IMR-90 (cell line): ENCODE measurements at places on chromosomes 5 and 9. TPM values are rescaled to one million over a fixed set of nuclear protein-coding genes. Genes with fewer than 3 reads are reported as not detected.

DNA sequence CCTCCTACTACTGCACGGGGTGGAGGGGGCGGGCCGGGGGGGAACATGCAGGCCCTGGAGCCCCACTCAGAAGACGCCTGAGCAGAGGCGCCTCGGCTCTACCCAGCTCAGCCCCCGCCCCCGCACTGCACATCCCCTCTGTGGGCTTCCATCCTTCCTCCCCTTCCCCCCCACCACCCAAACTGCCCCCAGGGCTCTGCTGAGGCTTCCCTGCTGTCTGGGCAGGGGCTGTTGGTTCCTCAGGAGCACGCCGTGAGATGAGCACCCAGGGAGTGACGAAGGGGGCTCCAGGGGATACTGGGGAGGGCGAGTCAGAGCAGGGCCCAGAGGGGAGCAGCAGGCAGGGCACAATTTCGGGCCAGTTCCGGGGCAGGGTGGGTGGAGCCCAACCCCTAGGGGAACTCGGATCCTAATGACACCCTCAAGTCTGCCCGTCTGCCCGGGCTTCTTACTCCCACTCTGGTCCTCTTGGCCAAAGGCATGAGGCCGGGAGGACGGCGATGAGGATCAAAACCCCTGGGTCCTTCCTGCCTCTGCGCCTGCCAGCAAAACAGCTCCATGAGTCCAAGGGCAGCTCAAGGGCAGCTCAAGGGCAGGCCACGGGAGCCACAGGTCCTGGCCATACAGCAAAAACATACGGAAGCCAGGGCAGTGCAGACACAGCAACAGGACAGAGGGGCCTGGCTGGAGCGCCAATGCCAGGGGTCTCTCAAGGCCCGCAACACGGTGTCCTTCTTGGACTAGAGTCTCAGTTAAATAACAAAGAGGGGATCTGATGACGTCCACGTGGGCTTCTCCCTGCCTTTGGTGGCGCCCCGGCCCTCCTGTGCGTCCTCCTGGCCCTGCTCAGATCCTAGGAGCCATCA, 200.9 kb downstream of the AUH start:
- no peaks in the 10 kb centered on the region for H3K36me3 ChIP-seq
- DNase-seq, result no peak
- H3K27ac ChIP-seq, result no peak overlapping the region
- no peaks in the 10 kb centered on the region for H3K27me3 ChIP-seq
- no peak overlapping the region for H3K4me3 ChIP-seq
- H3K4me1 ChIP-seq, result peaks cover 33% of the 10 kb centered on the region

The MGAT1 gene
- total RNA-seq, result 56.3 and 62.2 TPM in 2 replicates

The TAF11L3 gene
- not detected in 2 replicates for total RNA-seq

The ZFP62 gene
- total RNA-seq, result 20.3 and 29.7 TPM in 2 replicates

DNA sequence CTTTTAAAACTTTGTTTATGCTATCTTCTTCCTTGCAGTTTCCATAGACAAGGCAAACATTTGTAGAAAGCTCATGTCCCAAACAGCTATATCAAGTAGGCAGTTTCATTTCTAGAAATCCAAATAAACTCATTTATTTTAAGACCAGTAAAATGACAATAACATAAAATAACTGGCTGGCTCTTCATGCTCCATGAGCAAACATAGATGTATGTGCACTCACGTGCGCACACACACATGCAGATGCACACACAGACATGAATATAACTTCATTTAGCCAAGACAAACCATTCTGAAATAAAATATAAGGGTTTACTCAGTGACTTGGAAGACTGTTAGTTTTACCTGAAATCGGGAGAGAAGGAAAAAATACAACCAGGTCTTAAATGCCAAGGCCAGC, 176.5 kb upstream of the GAS1 start:
- H3K27ac ChIP-seq, result no peak overlapping the region
- no peak for DNase-seq

- H3K27ac ChIP-seq, result no peak overlapping the region; the same call in 1 of the 2 replicates
- H3K4me1 ChIP-seq, result peaks cover 14% of the 10 kb centered on the region
- no peak overlapping the region for H3K4me3 ChIP-seq
- H3K36me3 ChIP-seq, result peaks cover 12% of the 10 kb centered on the region
Observed at GRCh38 chr5:126469536-126470316, 46.5 kb downstream of the GRAMD2B start.

The STING1 gene
- 18.6 and 20.6 TPM in 2 replicates for total RNA-seq

GRCh38 chr9:34400275-34400674, 23.6 kb upstream of the MYORG start:
- no peaks in the 10 kb centered on the region for H3K4me1 ChIP-seq
- no peak overlapping the region for H3K4me3 ChIP-seq
- no peaks in the 10 kb centered on the region for H3K27me3 ChIP-seq

- no peak for DNase-seq
- H3K36me3 ChIP-seq, result peaks cover 7% of the 10 kb centered on the region
- H3K27me3 ChIP-seq, result no peaks in the 10 kb centered on the region
- no peak overlapping the region for H3K4me3 ChIP-seq
- no peak overlapping the region for H3K27ac ChIP-seq
Observed at GRCh38 chr5:78002690-78003089, 226.6 kb upstream of the TBCA start.

GRCh38 chr9:134340475-134341160, 14.4 kb downstream of the RXRA start:
- no peak overlapping the region for H3K27ac ChIP-seq
- DNase-seq, result no peak
- H3K27me3 ChIP-seq, result no peaks in the 10 kb centered on the region
- H3K4me3 ChIP-seq, result no peak overlapping the region
- H3K4me1 ChIP-seq, result peaks cover 23% of the 10 kb centered on the region

The SECISBP2 gene
- total RNA-seq, result 18.8 and 19.7 TPM in 2 replicates

The ALDH7A1 gene
- 40.9 and 43.9 TPM in 2 replicates for total RNA-seq

DNA sequence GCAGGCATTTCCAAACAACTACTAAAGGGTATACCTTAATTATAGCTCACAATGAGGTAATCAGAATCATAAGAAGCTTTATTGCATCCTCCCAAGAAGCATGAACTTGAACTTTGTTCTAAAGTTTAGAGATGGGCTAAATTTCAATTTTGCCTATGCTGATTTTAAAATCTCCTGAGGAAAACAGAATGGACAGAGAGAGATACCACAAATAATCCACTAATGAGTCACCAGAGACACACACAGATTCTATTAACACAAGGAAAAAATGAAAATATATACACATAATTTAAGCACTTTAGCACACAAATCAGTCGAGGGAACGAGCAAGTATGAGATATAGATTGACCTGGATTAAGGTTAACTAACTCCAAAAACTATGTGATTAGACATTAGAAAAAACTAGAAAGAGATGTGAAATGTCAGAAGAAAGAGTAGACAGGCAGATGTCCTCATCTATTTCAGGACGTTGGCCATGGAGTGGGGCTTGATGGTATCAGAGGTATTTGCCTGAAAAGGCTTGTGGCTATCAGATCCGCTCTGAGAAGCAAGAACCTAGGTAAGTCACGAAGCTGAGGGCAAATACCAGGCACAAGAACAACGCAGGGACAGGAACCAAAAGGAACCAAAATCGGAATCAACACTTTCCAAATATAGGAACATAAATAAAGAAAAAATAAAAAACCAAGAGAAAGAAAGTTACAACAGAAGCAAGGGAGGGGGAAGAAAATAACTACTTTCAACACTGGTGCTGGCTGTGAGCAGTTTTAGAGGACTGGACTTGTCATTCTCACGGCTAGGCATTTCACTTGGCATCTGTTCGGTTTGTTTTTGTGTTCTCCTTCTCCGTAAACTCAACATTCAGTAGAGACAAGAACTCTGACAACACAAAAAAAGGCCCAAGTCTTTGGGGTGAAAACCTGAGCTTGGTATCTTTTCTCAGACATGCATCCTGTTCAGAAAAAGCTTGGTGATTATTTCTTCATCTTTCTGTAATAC, 294.6 kb upstream of the PUM3 start:
- H3K4me1 ChIP-seq, result no peaks in the 10 kb centered on the region
- no peaks in the 10 kb centered on the region for H3K27me3 ChIP-seq
- no peaks in the 10 kb centered on the region for H3K36me3 ChIP-seq
- no peak for DNase-seq
- H3K27ac ChIP-seq, result no peak overlapping the region

- H3K4me3 ChIP-seq, result no peak overlapping the region
- peaks cover 5% of the 10 kb centered on the region; the same call in 1 of the 2 replicates for H3K4me1 ChIP-seq
- no peaks in the 10 kb centered on the region for H3K27me3 ChIP-seq
- peaks cover 25% of the 10 kb centered on the region for H3K36me3 ChIP-seq
- H3K27ac ChIP-seq, result peak overlapping the region; percentile 33
- DNase-seq, result peak; percentile 63
Observed at GRCh38 chr5:177146891-177147638, 13.5 kb downstream of the NSD1 start.

DNA sequence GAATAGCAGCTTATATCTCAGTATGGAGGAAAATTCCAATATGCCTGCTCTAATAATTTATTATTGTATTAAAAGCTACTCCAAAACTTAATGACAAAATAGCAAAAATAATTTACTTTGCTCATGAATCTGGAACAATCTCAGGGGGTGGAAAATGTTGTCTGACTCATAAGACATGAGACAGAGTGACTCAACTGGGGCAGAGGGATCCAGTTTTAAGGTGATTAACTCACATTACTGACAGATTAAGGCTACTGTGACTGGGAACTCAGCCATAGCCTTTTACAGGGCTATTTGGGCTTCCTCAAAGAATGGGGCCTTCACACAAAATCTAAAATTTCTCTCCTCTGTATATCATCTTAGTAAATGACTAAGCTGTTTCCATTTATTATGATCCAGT, 1172.9 kb downstream of the CDH12 start:
- peak overlapping the region; percentile 32; the same call in 1 of the 2 replicates for H3K27ac ChIP-seq
- peaks cover 5% of the 10 kb centered on the region; the same call in 1 of the 2 replicates for H3K4me1 ChIP-seq
- no peaks in the 10 kb centered on the region for H3K36me3 ChIP-seq
- H3K27me3 ChIP-seq, result no peaks in the 10 kb centered on the region

DNA sequence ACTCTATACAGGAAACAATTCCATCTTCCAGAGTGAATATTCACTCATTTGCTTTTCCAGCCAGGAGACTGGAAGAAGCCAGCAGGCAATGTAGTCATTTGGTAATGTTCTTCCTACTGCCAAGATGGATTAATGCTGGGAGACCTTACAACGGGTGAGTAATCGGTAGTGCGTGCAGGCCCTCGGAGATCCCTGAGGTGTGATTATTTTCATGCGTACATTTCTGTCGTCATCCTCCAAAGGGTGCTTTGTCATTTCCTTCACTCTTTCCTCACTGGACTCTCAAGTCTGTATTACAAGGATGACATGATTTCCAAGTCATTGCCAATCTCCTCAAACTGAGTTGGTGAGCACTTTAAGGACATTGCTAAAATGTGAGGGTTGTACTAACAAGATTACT, 263.5 kb downstream of the CWC27 start:
- no peaks in the 10 kb centered on the region for H3K36me3 ChIP-seq
- peak; percentile 100 for DNase-seq
- peaks cover 8% of the 10 kb centered on the region for H3K4me1 ChIP-seq
- H3K27me3 ChIP-seq, result no peaks in the 10 kb centered on the region

The ALDOB gene
- not detected in 2 replicates for total RNA-seq

The RANBP17 gene
- total RNA-seq, result 29.0 and 29.7 TPM in 2 replicates

DNA sequence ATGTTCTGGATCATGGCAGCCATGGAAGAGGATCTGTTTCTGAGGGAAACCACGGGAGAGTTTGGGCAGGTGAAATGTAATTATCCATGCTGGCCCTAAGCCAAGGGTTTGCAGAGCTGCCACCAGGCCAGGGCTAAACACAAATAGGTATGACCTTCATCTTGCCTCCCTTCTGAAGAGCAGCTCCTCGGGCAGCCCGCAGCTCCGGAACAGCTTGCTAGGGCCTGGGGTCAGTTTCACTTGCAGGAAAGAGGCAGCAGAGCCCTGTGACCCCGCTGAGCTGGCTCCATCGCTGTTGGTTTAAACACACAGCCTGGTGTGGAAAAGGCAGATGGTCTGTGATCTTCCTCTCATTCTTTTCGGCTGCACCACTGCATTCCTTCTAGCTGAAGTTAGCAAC, 141.4 kb downstream of the TMEM38B start:
- H3K36me3 ChIP-seq, result no peaks in the 10 kb centered on the region
- no peak overlapping the region for H3K4me3 ChIP-seq
- no peaks in the 10 kb centered on the region for H3K27me3 ChIP-seq
- no peak overlapping the region for H3K27ac ChIP-seq
- H3K4me1 ChIP-seq, result no peaks in the 10 kb centered on the region

- peaks cover 4% of the 10 kb centered on the region for H3K4me1 ChIP-seq
- DNase-seq, result no peak
- no peaks in the 10 kb centered on the region for H3K27me3 ChIP-seq
- no peaks in the 10 kb centered on the region for H3K36me3 ChIP-seq
- H3K27ac ChIP-seq, result no peak overlapping the region
- no peak overlapping the region for H3K4me3 ChIP-seq
Observed at GRCh38 chr5:96873449-96873848, 2.9 kb upstream of the ERAP2 start.

GRCh38 chr5:10310066-10310779, 2.5 kb upstream of the CMBL start:
- H3K36me3 ChIP-seq, result no peaks in the 10 kb centered on the region
- no peaks in the 10 kb centered on the region; the same call in 1 of the 2 replicates for H3K27me3 ChIP-seq
- no peak overlapping the region for H3K4me3 ChIP-seq
- H3K4me1 ChIP-seq, result peaks cover 8% of the 10 kb centered on the region
- peak; percentile 59 for DNase-seq

GRCh38 chr5:115796656-115797055, 19.8 kb downstream of the CDO1 start:
- H3K36me3 ChIP-seq, result no peaks in the 10 kb centered on the region
- H3K4me3 ChIP-seq, result no peak overlapping the region
- H3K27ac ChIP-seq, result no peak overlapping the region
- H3K27me3 ChIP-seq, result peaks cover 2% of the 10 kb centered on the region; the same call in 1 of the 2 replicates
- DNase-seq, result no peak

- no peaks in the 10 kb centered on the region for H3K27me3 ChIP-seq
- no peak overlapping the region for H3K27ac ChIP-seq
- H3K4me3 ChIP-seq, result no peak overlapping the region
- peak; percentile 68 for DNase-seq
Observed at GRCh38 chr5:93782978-93783377, 41.6 kb upstream of the POU5F2 start.

The TMEFF1 gene
- 0.90 and 1.9 TPM in 2 replicates for total RNA-seq

The DDX4 gene
- not detected in 2 replicates for total RNA-seq

The DMGDH gene
- under 0.01 and 0.18 TPM in 2 replicates for total RNA-seq

The OR1Q1 gene
- not detected in 2 replicates for total RNA-seq

DNA sequence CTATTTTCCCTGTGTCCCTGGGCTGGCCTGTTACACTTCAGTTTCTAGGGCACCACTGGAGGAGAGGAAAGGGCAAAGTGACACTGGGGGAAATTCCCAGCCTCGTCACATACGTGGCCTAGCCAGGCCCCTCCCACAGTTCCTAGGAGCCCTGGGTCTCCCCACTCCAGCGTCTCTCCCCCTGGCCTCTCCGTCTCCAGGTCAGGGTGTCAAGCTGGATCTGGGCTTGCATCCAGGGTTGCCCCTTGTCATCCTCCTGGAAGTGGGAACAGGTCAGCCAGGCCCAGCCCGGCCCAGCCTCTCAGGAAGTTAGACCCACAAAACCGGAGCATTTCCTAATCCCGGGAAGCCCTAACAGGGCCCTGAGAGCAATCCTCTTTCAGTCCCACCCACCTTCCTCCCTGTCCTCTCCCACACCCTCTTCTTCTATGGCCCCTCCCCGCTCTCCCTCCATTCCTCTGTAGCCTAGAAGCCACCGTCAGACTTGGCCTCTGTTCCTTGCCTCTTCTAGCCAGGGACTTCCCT, 4.7 kb upstream of the TNIP1 start:
- H3K4me3 ChIP-seq, result no peak overlapping the region
- peaks cover 8% of the 10 kb centered on the region; the same call in 1 of the 2 replicates for H3K4me1 ChIP-seq
- H3K27me3 ChIP-seq, result no peaks in the 10 kb centered on the region
- peak; percentile 44 for DNase-seq
- peak overlapping the region; percentile 47; the same call in 1 of the 2 replicates for H3K27ac ChIP-seq
- H3K36me3 ChIP-seq, result no peaks in the 10 kb centered on the region
